IMR-90 (cell line): ENCODE measurements at places on chromosomes 5 and 9.
A peak's percentile ranks its signal among the peaks of the same experiment; 100 is the strongest.

- peak; percentile 15 for DNase-seq
Measured at GRCh38 chr5:150065886-150066285, 20.5 kb downstream of the CSF1R start.

- DNase-seq: no peak
Measured at GRCh38 chr5:101782352-101783103, 513.6 kb downstream of the SLCO4C1 start.

DNA sequence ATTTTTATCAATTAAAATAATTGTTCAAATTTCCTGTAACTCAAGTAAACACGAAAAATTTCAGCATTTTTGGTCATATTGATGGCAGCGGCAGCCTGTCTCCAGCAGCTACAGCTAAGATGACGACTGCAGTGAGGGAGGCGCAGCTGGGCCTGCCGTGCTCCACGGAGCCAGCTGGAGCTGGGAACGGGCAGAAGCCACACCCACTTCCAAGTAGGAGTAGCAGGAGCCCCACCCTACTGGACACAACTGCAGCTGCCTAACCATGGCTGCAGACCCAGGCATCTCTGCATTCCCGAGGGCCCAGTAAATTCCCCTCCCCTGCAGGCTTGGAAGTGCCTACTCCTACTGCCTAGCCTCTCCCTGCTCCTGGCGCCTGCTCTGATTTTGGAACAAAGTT, 2031.7 kb downstream of the EFNA5 start:
- DNase-seq: no peak

- no peak for DNase-seq
Measured at GRCh38 chr5:129853588-129853987, 50.7 kb upstream of the CHSY3 start.

DNA sequence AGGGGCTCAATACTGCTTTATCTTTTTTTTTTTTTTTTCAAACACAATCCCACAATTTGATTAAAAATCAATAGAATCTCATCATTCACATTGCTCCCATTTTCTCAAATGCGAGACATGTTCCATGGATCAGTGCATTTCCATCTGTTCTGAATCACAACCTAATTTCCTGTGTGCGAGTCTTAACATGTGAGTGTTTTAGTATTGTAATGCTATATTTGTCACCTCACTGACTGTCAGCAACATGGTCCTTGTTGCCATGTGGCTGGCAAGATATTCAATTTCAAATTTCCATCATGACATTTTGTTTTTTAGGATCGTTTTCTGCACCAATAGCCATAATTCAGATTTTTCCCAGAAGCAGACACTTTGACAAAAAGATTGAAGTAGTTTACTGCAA, 233.2 kb upstream of the PRDM9 start:
- DNase-seq: no peak

DNA sequence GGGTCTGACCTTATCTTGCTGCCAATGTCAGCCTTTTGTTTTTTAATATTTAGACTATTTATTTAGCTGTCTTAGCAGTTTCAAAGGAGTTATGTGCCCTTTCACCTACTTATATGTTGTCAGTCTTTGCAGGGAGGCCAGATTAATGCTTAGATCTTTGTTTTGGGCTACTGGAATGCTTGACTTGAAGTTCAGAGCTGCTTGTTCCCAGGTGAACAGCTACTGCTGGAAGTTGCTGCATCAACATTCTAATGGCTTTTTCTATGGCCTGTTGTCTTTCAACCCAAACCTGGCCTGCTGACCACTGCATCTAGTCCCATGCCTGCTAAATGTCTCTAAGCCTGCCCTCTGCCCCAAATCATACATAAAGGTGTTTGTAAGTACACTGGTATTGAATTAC, 3.0 kb downstream of the SLC22A5 start:
- DNase-seq: no peak

DNA sequence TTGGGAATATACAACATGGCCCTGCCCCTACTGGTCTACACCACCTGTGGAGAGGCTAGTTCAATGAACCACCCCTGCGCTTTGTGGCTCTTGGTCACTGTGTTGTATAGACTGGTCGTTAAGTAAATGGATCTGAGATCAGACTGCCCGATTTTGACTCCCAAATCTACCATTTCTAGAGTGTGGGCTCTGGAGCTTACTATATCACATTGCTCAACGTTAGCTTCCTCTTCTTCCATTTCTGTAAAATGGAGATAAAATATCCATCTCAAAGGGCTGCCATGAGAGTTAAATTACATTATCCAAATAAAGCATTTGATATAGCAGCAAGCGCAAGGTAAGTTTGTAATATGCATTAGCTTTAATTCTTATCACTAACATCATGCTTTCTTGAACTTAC, 52.7 kb upstream of the IFNK start:
- no peak for DNase-seq

GRCh38 chr9:128108269-128109049, 19.1 kb downstream of the PTGES2 start:
- DNase-seq: no peak

DNA sequence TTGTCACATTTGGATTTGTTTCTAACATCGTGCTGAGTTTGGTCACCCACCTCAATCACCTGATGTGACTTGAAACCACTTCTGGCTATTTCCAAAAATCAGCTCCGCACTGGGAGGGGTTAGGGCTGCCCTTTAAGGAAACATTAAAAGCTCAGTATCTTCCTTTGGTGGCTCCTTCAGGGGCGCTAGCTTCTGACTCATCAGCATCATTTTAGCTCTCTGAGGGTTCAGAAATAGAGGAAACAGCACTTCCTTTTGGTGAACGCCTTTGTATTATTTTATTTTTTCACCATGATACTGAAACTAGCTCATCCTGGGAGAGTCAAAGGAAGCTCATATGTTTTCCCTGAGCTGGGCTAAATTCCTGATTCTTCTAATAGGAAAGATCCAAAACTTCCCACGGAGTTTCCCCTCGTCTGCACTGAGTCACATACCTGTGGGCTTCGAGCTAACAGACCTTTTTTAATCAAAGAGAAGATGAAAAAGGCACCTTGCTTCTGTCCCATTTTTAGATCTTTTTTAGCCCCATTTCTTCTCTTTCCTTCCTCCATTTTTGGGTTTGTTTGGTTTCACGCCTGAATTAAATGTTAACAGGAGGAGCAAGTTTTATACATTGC, 48.2 kb downstream of the ROPN1L start:
- peak; percentile 31 for DNase-seq

GRCh38 chr5:657570-657969, 35.6 kb downstream of the TPPP start:
- peak; percentile 93 for DNase-seq

GRCh38 chr9:133356391-133357091, at the start of the genes SURF1 and SURF2:
Gene SURF1 (minus strand): TSS chr9:133356487. CDS start chr9:133356453, 34 bp downstream.
Gene SURF2 (plus strand): TSS chr9:133356550. CDS start chr9:133356593, 43 bp downstream.
- DNase-seq: peak; percentile 66

DNA sequence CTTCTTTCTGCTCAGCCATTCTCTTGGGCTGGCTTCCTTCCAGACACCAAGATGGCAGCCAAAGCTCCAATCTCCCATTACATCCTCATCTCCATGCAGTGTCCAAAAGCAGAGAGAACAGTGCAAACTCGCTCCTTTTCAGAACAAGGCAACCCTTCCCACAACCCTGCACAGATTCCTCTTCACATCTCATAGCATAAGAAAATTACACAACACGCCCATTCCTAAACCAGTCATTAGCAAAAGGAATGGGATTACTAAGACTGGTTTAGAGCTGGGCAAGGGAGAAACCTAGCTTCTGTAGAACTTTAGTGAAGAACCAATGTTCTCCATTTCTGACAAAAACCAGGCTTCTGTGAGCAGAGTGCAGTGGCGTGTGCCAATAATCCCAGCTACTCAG, 51.5 kb upstream of the CTNNA1 start:
- DNase-seq: no peak

- no peak for DNase-seq
Measured at GRCh38 chr9:23621924-23622323, 204.1 kb downstream of the ELAVL2 start.

GRCh38 chr5:775961-776861, 8.3 kb downstream of the ZDHHC11B start:
- DNase-seq: no peak

GRCh38 chr5:136145030-136145429, 12.4 kb downstream of the SMAD5 start:
- DNase-seq: no peak

GRCh38 chr5:6686915-6687409, 26.3 kb upstream of the TENT4A start:
- DNase-seq: peak; percentile 60

DNA sequence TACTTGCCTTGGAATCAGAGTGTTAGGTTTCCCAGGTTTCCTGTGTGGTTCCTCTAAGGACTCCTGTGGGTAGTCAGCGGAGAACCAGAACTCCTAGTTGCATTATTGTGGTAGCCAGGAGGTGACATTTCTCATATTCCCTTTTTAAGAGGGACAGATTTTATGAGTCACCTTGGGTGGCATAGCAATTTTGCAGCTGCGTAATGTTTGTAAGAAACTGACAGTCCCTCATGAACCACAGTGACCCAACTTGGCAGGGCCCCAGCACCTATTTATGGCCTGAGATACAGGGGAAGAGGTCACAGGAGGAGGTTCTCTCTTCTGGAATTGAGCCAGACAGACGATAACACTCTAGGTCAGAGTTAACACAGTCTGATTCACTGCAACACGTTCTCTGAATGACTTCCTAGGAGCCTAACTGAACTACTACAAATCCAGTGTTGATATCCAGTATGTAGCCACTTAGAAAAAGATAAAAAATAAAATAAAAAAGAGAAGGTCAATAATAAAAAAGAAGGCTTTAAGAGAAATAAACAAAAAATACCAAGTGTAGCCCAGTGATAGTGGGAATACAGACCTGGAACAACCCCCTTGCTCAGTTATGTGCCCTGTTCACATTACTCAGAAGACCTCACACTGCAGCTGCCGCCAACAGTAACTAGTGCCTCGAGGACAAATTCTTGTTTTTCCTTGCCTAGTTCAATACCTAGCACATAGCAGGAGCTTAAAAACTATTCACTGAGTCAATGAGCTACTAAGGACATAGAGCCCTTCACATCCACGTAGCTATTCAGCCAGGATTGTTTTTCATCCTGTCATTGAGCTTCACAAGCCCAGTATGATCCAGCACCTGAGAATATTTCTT, 50.7 kb upstream of the VLDLR start:
- DNase-seq: peak; percentile 62

DNA sequence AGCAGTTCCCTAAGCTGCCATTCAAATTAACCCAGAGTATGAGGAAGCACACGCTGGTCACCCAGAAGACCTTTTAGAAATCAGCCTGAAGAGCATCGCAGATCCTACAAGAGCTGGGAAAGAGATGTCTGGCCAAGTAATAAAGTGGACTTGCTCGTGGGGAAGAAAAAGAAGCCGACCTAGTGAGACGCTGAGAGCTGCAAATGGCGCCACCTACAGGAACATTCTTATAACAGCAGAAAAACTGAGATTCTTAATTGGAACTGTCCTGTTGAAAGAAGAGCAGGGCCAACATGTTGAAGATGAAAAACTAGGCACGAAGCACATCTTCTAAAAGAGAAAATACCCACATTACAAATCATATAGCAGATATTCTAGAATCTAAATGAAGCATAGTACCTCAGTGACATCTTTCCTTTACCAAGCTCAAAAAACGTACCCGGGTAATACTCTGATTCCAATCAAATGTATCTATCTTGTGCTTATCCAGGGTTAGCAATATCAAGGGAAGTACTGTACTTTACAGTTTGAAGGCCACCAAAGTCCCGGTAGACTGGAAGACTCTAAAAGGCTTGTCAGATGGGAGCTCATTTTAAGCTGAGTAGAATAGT, 3.9 kb upstream of the GNAQ start:
- peak; percentile 84 for DNase-seq

DNA sequence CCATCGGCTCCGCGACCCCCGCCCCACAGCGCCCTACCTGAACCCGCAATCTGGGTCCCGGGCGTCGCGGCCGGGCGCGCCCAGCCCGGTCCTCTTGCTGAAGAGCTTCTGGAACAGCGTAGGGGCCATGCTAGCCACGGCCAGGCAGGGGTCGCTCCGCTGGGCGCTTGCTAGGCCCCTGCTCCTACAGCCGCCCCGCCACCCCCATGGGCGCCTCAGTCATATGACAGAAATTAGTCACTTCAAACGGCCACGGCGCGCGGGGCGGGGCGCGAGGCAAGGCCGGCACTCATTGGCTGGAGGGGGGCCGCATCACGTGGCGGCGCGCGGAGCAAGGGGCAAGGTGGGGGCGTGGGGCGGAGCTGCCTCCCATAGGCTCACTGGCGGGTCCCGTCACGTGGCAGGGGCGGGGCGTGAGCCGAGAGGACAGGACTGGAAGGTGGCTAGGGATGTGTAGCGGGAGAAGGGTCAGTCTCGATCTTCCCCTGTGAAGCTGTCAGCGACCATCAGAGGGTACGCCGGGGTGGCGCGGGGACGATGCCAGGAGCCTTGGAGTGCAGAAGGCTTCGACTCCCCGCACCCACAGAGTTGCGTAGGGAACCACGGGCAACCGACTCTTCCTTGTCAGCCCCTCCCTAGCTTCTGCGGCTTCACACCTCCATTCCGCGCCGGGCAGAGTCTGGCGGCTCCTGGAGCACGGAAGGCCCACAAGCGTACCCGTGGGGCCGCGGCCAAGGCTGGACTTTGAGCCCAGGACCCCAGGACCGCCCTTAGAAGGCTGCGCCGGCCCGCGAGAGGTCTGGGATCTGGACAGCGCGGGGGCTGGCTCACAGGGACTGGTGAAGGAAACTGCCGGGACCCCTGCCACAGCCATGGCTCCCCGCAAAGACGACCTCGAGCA, at the start of gene FNIP1:
TSS of gene FNIP1 (minus strand) at position 225 of the 901 bp plus-strand sequence. CDS start at position 129, 96 bp downstream.
- DNase-seq: peak; percentile 93

- peak; percentile 34 for DNase-seq
Measured at GRCh38 chr5:139481580-139482049, 943 bp downstream of the STING1 start.

DNA sequence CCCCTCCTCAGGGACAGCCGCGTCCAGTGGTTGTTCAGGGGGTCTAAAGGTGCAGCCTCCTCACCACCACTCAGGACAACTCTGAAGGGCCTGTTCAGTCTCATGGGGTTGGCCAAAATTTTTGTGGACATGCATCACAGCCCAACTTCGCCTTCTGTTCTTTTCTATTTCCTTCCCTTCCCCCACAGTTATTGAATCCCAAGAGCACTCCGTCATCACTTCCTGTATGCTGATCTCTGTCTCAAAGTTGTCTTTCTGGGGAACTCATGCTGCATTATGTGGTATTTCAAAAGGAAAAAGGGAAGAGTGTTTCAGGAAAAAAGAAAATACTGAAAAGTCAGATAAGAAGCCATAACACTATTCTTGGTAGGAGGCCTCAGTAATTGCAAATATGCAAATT, 355.4 kb downstream of the CAAP1 start:
- no peak for DNase-seq

GRCh38 chr9:134843740-134844139, 36.9 kb upstream of the FCN2 start:
- DNase-seq: no peak

GRCh38 chr5:74579215-74579614, 61.3 kb downstream of the ENC1 start:
- DNase-seq: no peak

DNA sequence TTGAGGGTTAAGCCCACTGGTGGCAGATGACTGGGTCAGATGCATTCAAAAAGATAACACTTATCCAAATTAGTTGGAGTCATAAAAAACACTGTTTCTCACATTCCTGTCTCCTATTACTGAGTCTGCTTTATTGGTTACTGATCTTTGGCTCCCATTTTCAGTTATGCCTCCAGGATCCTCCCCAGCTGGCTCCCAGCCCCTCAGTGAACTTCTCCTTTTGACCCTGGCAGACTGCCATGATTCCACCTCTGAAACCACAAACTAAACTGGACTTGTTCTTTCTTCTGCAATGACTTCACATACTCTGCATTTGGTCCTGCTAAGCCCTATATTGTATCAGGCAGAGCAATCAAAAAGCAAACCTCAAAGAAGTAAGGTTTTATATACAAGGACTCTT, 860.8 kb upstream of the DMAC1 start:
- DNase-seq: no peak

GRCh38 chr9:126146254-126147145, 180.1 kb upstream of the MVB12B start:
- DNase-seq: no peak

- DNase-seq: no peak
Measured at GRCh38 chr9:76893395-76893932, 12.4 kb downstream of the PRUNE2 start.
